NCI-H1092 (cell line): ENCODE measurements at places on chromosomes 3 and 15.

GRCh38 chr3:89072642-89073041, 34.8 kb upstream of the EPHA3 start:
- DNase-seq: no peak

- no peak for DNase-seq
These were observed 49.0 kb upstream of the ADGRG7 start for GRCh38 chr3:100560426-100560825.

- no peak for DNase-seq
These were observed 12.6 kb upstream of the FBN1 start for GRCh38 chr15:48657950-48658591.

- DNase-seq: no peak
These were observed 78.7 kb downstream of the EPHB1 start for GRCh38 chr3:134873789-134874188.

- DNase-seq: no peak
These were observed 53.2 kb downstream of the OXNAD1 start for GRCh38 chr3:16318176-16318575.

DNA sequence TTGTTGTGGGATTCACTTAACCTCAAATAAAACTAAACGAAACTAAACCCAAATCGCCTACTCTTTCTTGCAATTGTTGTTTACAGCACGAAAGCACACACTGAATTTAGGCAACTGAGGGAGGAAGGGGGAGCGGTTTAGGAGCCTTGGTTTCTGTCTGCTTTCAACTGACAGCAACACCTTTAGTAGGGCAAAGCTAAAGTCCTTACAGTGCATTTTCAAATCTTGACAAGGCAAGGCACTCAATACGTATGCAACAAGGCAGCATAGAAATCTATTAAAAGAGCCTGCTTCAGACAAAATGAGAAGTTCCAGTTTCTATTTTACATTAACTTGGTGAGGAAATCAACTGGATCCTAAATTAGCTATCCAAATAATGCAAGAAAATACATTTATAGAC, 174.6 kb downstream of the CHST2 start:
- no peak for DNase-seq

DNA sequence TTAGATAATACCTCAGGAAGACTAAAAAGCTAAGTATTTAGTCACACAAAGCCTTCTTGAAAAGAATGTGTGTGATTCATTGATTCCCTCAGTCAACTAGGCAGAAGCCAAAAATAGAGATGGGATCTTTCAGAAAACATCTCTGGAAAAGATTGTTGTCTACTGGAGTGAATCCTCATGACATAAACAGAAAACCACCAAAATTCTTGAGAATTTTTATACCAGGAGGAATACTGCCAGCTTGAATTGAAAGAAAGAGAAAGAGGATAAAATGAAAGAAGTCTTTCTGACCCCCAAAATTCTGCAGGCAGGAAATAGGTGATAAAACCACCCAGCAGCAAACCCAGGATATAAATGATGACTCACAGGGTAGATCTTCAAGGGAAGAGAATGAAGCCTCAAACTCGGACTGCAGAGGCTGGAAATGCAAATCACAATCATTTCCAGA, 363.1 kb upstream of the PLSCR5 start:
- DNase-seq: no peak

GRCh38 chr3:128051459-128051836, 789 bp upstream of the SEC61A1 start:
- no peak for DNase-seq

- DNase-seq: no peak
These were observed 24.2 kb downstream of the NBEAL2 start for GRCh38 chr3:47003461-47004368.

DNA sequence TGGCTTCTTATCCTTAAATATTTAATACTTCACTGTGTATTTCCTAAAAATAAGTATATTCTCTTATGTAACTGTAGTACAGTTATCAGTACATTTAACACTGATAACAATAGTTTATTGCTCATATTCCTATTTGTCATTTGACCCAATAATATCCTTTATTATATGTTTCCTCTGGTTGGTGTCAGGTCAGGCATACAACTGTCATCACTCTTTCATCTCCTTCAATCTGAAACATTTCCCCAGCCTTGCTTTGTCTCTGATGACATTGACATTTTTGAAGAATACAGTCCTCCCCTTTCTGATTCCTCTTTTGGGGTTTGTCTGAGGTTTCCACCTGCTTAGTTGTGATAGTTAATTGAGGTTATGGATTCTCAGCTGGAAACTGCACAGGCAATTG, 27.8 kb downstream of the PLEKHO2 start:
- no peak for DNase-seq

GRCh38 chr3:157122116-157122515, 37.8 kb downstream of the CCNL1 start:
- DNase-seq: no peak

GRCh38 chr3:65408531-65409175, 630.1 kb downstream of the MAGI1 start:
- no peak for DNase-seq

DNA sequence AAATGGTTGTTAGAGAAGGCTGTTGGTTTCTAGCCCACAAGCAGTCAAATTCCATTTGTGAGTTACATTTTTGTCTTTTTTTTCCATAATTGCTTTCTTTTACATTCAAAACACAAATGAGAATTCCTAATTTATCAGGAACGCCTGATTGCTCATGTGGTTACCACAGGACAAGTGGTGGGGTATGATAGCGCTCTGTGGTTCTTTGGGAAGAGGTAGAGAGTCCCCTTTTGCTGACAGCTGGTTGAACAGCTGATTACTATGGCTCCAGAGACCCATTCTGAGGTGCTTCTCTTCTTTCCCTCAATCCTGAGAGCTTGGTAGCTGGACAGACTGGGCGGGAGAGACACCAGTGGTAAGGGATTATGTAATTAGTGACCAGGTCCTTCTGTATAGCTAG, 24.4 kb downstream of the CNOT10 start:
- DNase-seq: no peak

DNA sequence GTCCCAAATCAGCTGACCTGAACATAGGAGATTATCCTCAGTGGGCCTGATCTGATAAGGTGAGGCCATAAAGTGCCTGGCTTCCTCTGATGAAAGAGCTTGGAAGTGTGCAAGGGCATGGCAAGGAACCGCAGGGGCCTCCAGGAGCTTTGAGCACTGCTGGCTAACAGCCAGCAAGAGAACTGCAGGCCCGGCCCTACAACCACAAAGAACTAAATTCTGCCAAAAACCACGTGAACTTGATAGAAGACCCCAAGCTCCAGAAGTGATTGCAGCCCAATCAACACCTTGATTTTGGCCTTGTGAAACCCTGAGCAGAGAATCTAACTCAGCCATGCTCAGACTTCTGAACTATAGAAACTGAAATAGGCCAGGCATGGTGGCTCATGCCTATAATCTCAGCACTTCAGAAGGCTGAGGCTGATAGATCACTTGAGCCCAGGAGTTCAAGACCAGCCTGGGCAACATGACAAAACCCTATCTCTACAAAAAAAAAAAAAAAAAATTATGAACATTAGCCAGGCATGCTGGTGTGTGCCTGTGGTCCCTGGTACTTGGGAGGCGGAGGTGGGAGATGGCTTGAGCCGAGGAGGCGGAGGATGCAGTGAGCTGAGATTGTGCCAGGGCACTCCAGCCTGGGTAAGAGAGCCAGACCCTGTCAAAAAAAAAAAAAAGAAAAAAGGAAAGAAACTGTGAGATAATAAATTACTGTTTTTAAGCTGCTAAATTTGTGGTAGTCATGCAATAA, 7.7 kb upstream of the DIS3L start:
- no peak for DNase-seq

- no peak for DNase-seq
These were observed 18.5 kb downstream of the CPNE4 start for GRCh38 chr3:132016061-132017041.

- no peak for DNase-seq
These were observed 172.8 kb downstream of the KCNMB2 start for GRCh38 chr3:178709051-178709450.

GRCh38 chr15:95494971-95495541, 835.4 kb upstream of the NR2F2 start:
- DNase-seq: no peak
